Stimulated activated CD4-positive, alpha-beta T cell treated with anti-CD3 and anti-CD28 coated beads, TNF-alpha, amount 100 ng/mL, for 48 hours (primary cell): ENCODE measurements at places on chromosomes 1 and 21.
A peak's percentile ranks its signal among the peaks of the same experiment; 100 is the strongest.

GRCh38 chr1:234921266-234922062, 207.2 kb downstream of the TOMM20 start:
- DNase-seq, result no peak

DNA sequence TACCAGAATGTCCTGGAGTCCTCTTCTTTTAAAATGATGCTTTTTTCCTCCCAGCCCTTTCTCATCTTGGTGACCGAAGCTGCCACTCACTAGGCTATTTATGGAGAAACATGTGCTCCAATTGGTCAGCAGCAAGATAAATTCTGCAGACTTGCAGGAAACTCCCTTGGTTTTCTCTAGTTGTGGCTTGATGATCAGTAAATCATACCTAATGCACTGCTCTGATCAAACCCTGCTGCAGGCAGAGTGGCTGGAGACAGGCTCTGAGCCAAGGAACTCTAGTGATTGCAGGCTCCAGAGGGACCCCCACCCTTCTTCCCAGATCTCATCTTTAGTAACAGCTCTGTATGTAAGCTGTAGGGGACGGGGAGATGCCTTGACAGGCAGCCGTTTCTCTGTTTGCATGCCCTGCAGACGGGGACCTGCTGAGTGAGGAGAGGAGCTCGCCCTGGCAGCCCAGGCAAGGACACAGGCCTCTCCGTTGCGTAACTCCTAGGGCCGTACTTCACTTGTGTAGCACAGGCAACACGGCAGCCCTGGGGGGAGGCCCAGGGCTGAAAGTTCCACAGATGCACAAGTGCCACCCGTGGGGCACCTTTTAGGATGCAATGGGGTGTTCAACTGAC, 14.5 kb downstream of the SLC6A17 start:
- DNase-seq, result no peak

DNA sequence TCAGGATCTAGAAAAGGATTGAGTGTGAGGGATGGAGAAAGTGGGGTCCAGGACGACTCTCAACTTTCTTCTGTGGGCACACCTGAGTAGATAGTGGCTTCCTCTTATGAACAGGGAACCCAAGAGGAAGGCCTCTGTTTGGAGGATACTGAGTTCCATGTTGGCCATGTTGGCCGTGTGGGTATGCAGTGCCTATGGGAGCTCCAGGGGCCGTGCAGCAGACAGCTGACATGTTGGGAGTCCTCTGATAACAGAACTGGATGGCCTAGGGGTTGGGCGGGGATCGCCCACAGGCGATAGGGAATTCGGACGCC, 43.0 kb downstream of the TMEM53 start:
- peak; percentile 22 for DNase-seq

DNA sequence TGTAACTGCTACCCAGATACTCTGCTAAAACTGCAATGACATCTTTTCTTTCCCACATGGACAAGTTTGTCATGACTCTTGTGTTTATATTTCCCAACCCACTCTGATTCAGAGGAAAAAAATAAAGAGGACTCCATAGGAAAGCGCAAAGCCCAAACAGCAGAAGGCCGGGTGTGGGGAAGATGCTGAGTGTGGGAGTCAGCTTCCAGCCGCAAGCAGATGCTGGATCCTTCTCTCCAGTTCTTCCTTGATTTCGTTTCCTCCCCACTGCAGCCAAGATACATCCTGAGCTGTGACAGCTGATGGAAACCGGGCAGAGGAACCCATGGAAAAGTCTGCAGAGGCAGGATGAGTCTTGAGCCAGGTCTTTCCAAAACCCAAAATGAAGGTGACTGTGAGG, 498.2 kb downstream of the PLPP3 start:
- no peak for DNase-seq
